Gastroesophageal sphincter (tissue), 4 donors: ENCODE measurements at places on chromosomes 1 and 21.

GRCh38 chr1:33247545-33247944 is 8.7 kb upstream of the ZNF362 start:
- no peak for ATAC-seq

DNA sequence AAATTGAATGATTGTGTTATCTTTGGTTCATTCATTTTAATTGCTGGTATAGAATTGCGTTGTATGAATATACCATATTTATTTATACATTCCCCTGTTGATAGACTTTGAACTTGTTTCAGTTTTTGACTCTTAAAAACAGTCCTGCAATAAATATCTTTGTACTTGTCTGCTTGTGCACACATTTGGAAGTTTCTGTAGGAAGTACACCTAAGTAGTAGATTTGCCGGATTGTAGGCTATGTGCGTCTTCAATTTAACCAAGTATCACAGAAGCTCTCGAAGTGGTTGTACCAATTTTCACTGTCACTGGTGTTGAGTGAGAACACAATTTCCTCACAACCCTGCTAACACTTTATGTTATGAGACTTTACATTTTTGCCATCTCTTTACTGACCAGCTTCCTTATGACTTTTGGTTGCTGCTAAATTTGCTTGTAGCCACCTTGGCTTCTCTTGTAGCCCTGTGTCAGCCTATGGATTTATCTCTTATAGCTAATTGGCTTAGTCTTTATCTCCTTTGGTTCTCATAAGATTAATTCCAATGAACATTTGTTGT is 2.2 kb downstream of the TTC3 start:
- no peak for ATAC-seq

- no peak for ATAC-seq
These were observed 63.7 kb upstream of the COG2 start for GRCh38 chr1:230578616-230579015.

DNA sequence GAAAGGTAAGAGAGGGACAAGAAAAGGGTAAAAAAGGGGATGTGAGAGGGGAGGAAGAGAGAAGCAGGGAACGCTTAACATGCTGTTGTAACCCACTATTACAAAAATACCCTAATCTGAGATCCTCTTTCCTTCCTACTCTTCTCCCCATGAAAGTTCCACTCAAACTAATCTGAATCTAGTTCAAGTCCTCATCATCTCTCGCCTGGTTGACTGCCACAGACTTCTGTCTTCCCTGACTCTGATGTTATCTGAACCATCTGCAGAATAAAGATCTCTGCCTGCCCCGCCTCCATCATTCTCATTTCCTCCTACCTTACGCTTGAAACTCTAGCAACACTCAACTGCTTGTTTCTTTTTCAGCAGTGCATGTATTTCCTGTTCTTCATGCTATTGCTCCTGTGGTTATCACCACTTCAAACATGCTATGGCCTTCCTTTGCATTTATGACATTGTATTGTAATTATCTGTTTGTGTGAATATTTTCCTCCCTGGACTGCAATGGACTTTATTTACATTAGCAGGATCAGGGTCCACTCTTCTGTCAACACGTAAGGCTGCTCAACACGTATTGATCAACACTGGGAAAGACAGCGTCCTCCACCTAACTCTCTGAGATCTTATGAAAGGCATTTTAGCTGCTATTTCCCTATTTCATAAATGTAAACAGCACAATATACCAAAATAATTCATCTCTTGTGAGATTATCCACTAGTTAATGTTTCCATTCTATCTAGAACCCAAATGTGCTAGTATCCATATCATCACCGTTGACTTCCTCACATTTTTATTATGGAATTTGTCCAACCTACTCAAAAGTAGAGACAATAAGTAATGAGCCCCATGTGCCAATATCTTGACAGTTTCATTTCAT is 215.5 kb upstream of the USP25 start:
- ATAC-seq = no peak
